ENCODE measurements at places on chromosomes 6 and 20. TPM values are rescaled to one million over a fixed set of nuclear protein-coding genes. Genes with fewer than 3 reads are reported as not detected.

DNA sequence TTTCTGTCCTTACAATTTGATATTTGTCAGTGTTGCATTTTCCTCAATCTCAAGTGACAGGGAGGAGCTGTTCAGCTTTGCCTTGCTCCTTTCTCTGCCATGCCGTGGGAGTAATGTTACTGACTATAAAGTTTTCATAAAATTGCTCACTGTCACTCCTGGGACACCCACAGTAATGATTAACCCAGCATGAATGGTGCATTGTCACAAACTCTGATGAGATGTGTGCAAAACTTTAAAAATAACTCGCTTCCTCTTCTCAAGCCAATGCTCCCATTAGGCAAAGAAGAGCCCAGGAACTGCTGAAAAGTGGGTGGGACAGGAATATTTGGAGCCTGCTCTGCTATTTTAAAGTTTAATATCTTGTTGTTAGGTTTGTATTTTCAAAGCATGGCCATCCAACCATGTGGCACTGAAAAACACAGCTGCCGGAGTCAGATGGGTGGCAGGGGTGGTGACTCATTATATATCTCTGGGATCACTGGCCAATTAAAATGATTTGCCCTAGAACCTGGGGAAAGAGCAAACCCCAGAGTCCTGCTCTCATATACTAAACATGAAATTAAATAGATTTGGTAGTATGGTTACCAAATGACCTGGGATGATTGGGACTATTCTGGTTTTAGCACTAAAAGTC lies 260.1 kb downstream of the BTBD3 start:
- DNase-seq = peak; percentile 72

- DNase-seq = peak; percentile 24
Measured at GRCh38 chr6:48027704-48028435, 83.1 kb downstream of the PTCHD4 start.

- DNase-seq = no peak
Measured at GRCh38 chr6:168277274-168277669, 42.3 kb downstream of the DACT2 start.

Gene OOEP
- total RNA-seq = not detected

Gene OTOR
- not detected for total RNA-seq
